NCI-H2081 (cell line): ENCODE measurements at places on chromosomes 6 and 20.

GRCh38 chr6:18501663-18502013, 114.5 kb downstream of the RNF144B start:
- no peak for DNase-seq

DNA sequence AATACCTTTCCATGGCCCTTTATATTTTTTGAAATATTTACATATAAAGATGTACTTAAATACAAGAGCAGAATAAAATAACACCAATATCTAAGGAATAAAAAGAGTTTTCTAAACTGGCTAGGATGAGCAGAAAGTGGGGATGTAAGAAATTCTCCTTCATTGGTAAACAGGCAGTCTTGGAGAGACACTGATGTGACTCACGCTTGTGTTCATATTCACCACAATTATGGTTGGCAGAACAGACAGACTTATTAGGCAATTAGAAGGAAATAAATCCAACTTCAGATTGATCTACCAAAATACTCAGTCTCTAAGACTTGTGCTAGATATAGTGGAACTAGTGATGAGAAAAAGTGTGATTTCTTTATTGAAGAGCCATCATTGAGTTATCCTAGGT, 463.7 kb downstream of the CDC5L start:
- no peak for DNase-seq

DNA sequence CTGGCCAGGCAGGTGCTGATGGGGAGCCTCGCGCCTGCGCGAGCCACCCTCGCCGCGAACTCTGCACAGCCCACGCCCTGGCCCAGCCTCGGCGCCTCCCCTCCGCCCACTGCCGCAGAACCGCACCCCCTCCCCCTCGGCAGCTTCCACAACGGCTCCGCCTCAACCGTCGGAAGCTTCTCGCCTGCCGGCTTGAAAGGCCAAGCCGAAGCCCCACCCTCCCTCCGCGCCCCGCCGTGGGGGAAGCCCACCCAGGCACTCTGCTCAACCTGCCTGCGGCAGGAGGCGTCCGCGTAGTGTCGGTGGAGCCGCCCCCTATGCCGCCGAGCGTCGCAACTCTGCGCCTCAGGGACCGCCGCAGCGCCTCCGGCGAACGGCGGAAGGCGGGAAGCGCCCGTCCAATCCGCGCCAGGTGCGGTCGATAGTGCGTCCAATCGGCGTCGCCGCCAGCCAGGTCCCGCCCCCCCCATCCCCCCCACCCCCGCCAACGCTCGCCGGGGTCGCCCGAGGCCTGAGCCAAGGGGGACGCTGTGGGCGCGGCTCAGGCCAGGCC, at the start of gene SYCP2:
SYCP2 (minus strand) TSS at position 342 of the 553 bp plus-strand sequence. CDS start 11,224 bp downstream, outside the sequence.
- DNase-seq, result no peak

- no peak for DNase-seq
These were observed 127.5 kb downstream of the SASH1 start for GRCh38 chr6:148470156-148470555.

- DNase-seq, result peak; percentile 16
These were observed 87.4 kb upstream of the TMEM181 start for GRCh38 chr6:158472447-158472846.

DNA sequence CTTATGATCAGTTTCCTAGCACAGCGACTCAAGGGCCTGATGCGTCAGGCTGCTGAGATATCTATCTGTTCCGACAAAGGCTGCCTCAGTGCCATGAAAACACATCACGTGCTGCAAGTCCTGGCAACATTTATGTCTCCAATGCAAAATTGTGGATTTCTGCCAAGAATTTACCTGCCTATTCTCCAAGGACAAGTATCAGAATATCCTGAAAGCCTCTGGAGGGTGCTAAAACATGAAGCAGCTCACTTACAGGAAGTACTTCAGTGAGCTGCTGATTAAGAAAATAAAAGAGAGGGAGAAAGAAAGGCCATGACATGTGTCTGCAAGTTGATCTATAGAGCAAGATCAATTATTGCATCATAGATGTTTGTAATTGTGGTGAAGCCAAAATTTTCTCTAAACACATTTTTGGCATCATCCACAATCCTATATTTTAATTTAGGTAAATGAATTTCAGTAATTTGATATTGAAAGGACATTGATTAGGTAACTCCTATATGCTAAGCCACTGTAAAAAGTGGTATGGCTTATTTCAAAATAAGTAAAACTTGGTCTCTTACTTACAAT, 25.8 kb upstream of the TPBG start:
- DNase-seq, result peak; percentile 2

DNA sequence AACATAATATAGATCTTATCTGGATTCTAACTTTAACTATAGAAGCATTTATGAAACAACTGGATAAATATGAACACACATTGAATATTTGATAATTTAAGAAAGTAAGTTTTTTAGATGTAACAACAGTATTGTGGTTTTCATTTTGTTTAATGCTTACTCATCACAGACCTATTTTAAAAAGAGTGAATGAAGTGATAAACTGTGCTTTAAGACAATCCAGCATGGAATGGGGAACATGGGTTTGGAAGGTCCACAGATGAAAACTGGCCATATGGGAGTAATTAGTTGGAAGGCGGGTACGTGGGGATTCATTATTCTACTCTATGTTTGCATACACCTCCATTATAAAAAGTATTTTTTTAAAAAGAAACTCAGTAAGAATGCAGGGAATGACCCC, 21.2 kb downstream of the EPB41L2 start:
- DNase-seq, result no peak

- DNase-seq, result no peak
These were observed 139.1 kb downstream of the AGPAT4 start for GRCh38 chr6:161134550-161135298.

DNA sequence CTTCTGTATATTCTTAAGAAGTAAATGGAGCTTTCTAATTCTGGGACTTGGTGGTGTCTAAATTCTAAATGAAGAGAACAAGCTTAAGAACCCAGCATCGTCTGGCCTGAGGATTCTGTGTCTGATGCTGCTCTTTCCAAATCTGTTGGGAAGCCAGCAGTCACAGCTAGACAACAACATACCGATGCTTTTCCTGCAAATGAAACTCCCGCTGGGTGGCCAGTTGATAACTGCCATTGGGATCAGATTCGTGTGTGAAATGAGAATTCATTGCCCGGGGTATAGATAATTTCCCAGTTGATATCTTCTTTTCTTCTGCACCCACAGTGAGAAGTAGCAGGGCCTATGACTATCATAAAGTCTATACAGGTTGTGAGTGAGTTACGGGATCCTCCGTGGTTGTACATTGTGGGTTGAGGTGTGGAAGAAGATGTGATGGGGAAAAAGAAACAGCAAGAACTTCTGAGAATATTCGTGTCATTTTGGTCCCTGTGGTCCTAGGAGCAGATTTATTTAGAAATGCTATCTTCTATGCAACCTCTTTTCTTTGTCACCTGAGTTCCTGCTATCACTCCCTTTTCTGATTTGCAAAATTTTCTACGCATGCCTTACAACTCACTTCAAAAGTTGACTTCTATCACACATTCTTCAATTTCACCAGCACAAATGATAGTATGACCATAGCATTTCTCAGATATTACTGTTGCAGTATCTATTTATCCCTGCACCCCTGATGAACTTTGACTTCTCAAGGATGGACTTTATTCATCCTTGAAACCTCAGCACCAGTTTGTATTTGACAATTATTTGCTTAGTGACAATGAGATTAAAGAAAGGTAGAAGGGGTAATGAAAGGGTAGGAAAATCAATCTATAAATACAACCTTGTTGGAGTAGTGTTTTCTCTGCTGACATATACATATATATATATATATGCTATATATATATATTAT, 10.4 kb downstream of the NOX3 start:
- no peak for DNase-seq

DNA sequence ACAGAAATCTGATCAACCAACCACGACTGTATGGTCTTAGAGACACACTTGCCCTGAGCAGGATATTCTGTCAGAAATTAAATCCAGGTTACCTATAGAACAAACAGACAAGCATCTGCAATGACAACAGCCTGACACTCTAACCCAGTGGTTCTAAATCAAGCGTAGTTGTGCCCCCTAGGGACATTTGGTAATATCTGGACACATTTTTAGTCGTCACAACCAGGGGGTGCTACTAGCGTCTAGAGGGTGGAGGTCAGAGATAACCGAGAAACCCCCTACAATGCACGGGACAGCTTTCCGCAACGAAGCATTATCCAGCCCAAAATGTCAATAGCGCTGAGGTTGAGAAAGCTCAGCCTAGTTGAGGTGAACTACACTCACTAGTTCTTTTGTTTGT, 32.3 kb downstream of the ID4 start:
- no peak for DNase-seq

DNA sequence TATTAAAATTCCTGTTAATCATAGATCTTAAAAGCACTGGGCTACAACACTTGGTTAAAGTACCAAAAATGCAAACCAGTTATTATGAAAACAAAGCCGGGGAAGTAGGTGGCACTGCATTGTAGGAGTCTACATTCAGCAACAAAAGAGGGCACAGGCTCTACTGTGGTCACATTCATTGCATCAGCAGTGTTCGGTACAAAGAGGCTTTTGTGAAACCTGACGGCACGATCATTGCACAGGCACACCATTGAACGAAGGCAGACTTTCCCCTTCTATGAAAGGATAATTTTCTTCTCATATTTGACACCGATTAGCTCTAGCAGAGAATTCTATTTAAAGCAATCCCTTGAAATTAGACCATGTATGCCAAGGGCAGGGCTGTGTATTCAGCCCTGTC, 44.6 kb upstream of the AGPAT4 start:
- DNase-seq, result peak; percentile 56

DNA sequence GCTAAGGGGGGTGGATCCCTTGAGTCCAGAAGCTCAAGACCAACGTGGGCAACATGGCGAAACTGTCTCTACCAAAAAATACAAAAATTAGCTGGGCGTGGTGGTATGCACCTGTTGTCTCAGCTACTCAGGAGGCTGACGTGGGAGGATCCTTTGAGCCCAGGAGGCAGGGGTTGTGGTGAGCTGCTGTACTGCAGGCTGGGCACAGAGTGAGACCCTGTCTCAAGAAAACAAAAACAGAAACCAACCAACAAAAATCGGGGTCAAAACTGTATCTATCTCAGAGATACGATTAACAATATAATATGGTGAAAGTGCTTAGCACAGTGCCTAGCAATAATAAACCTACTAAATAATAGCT, 20.7 kb upstream of the BCAS1 start:
- DNase-seq, result no peak

- no peak for DNase-seq
These were observed 860.8 kb upstream of the MAP3K7 start for GRCh38 chr6:91447530-91448254.

DNA sequence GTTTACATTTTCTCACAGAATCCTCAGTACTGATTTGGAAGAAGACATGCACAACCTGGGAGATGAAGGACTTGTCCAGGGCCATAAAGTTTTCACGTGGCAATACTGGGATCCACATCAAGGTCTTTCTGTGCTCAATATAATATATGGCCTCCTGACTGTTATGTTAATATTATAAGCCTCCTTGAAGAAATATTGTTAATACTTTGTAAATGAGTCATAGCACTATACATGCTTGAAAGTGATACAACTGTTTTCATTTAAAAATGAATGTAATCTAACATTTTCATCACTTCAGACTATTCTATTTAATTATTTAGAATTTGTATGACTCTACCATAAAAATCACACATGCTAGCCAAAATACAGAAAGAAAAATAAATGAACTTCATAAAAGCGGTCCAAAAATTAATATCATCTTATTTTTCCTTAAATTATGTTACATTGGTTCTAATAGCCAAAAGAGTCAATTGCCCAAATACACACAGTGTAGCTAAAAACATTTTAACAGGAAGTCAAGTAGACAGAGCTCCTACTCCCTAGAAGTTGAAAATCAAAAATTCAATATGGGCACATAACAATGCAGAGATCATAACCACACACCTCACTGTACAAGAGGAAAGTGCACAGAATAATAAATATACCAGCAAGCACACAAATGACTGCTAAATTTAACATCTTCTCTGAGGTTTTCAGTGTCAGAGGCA, 188.0 kb upstream of the HDDC2 start:
- no peak for DNase-seq

GRCh38 chr6:126195625-126196236, 144.2 kb upstream of the CENPW start:
- no peak for DNase-seq

DNA sequence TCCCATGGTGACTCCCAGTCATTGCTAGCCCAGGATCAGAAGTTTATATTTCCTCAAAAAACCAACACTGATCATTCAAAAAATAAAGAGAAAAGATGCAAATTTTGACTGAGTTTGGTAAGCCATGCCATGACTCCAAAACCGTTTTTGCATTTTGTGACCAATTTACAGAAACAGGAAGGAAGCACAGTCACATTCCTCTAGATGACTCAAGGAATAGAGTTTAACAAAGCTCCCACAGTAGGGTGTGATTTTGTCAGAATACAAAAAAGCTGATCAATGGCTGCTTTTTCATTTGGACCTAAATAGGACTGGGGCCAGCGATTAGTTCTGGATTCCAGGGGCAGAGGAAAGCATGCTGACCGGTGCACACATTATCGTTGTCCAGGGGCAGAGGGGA, 179.4 kb upstream of the AFDN start:
- no peak for DNase-seq

GRCh38 chr20:44736170-44737021, 9.3 kb upstream of the KCNK15 start:
- no peak for DNase-seq

DNA sequence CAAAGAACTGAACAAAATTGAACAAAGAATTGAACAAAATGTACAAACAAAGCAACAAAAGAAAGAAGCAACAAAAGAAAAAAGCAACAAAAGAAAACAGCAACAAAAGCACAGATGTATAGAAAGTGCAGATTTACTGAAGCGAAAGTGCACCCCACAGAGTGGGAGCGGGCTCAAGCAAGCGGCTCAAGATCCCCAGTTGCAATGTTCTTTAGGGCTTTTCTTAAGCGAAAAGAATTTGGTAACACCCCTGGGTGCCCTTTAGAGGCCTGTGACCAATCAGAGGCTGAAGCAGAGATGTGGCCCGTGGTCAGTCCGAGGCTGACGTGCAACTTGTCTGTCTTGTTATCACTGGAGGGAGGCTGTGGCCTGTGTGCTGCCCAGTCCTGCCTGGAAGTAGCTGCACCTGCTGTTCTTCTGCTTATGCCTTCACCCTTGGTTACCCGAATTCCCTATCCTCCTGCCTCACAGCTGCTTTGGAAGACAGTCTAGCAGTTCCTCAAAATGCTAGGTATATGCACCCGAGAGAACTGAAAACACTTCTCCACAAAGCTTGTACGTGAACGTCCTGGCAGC, 13.2 kb upstream of the KIF25 start:
- DNase-seq, result no peak

GRCh38 chr6:35439308-35439707, 12.8 kb upstream of the FANCE start:
- DNase-seq, result no peak
